T47D (cell line): ENCODE measurements at places on chromosomes 2 and 18.

- no peak for DNase-seq
Measured at GRCh38 chr18:28063271-28063761, 113.6 kb downstream of the CDH2 start.

DNA sequence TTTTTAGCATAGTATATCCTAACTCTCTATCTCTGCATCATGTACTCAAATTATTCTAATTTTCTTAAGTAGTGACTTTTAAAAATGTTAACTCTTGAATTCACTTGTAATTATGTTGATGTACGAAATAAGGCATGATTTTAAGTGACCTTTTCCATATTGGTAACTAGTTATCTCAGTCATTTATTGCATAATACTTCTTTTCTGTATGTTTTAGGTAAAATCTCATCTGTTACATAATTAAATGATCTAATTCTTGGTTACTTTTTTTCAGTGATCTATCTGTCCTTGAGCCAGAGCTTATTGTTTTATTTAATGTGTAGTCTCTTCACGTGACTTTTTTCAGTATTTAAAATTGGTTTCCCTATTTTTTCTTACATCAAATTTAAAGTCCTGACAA is 4.8 kb upstream of the UBE2E3 start:
- DNase-seq: no peak

GRCh38 chr2:62565309-62565908 is 59.4 kb upstream of the TMEM17 start:
- no peak for DNase-seq

DNA sequence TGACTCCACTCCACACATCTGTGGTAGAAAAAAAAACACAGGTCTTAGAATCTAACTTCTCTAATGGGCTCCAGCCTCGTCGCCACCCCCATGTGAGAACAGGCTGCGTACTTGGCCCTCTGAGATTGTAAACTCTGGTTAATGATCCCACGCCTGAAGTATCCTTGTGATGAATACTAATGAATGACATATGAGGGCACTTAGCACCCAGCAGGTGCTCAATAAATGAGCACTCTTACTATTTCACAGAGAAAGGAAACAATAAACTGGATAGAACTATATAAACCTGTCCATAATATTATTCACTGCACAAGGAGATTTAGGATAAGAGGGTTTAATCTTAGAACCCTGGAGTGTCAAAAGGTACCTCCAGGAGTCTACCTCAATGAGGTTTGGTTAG is 310.1 kb upstream of the HNRNPA3 start:
- no peak for DNase-seq

DNA sequence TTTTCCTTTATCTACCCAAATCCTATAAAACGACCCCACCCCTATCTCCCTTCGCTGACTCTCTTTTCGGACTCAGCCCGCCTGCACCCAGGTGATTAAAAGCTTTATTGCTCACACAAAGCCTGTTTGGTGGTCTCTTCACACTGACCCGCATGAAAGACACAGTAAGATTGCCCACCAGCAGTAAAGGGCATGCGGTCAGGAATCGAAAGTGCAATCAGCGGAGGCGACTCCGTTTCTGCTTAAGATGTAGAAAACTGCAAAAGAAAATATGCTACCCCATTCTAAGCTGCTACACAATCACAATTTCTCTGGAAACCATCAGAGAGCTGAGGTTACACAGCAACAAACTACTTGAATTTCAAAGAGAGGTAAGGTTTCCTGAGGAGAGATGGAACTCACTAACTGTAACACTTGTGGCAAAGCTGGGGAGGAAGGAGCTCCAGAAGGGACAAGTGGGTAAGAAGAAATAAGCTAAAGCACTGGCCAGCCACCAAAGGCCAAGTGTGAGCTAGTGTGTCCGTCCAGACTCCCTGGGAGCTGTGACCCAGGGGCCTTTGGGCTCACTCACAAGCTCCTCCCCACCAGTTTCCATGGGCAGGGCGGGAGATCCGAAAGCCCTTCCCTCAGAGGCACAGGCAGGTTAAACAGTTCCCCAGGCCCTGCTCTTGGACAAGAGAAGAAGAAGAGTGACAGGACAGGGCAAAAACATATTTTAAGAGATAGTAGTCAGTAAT is 72.8 kb upstream of the TGFA start:
- DNase-seq: no peak

- DNase-seq: no peak
Measured at GRCh38 chr18:47184419-47185050, 8.4 kb upstream of the IER3IP1 start.

GRCh38 chr2:156456616-156457015 is 20.4 kb downstream of the GPD2 start:
- no peak for DNase-seq

GRCh38 chr2:73907840-73908452 is 15.1 kb downstream of the ACTG2 start:
- DNase-seq: no peak

DNA sequence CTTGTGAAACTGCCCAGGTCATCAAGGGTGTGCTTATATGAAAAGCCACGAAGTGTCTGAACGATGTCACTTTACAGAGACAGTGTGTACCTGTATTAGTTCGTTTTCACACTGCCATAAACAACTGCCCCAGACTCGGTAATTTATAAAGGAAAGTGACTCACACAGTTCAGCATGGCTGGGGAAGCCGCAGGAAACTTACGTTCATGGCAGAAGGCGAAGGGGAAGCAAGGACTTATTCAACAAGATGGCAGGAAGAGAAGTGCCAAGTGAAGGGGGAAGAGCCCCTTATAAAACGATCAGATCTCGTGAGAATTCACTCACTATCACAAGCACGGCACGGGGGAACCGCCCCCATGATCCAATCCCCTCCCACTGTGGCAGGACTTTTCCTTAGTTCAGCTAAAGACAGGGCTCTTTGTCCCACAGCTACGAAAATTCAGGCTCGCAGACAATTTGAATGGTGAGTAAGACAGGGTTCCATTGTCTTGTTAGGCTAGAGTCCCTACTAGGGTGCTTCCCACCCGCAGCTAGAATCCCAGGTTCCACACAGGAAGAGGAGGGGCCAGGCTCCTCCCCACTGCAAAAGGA is 20.1 kb downstream of the TMEM177 start:
- DNase-seq: no peak
